ENCODE measurements at places on chromosomes 7 and 10.

DNA sequence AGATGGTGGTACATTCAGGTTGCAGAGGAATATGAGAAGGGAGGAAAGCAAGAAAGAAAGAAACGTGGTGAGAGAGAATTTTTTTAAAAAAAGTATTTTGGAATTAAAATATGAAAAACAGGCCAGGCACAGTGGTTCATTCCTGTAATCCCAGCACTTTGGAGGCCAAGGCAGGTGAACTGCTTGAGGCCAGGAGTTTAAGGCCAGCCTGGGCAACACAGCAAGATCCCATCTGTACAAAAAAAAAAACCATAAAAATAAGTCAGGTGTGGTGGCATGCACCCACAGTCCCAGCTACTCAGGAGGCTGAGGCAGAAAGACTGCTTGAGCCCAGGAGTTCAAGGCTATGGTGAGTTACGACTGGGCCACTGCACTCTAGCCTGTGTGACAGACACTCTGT lies 112.1 kb downstream of the PARD3 start:
- no peak for DNase-seq

DNA sequence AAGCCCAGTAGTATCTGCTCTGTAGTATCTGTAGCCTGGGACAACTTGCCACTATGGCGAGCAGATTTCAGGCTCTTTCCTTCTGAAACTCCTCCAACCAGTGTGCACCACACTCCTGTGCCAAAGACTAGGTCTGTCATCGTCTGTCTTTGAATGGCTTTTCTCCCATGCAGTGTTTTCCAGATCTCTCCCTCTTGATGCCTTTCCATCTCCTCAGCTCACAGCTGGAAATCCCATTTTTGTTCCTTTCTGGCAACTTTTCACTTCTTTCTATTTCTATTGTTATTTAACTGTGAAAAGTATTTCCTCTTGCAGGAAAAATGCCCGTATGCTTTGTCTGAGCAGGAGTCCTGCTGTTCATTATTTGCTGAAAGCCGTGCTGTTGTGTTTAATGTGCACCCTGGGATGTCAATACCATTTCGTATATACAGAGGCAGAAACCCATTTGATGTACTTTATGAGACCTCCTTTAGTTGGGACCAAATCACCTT lies 373.7 kb downstream of the PHTF2 start:
- no peak for DNase-seq

DNA sequence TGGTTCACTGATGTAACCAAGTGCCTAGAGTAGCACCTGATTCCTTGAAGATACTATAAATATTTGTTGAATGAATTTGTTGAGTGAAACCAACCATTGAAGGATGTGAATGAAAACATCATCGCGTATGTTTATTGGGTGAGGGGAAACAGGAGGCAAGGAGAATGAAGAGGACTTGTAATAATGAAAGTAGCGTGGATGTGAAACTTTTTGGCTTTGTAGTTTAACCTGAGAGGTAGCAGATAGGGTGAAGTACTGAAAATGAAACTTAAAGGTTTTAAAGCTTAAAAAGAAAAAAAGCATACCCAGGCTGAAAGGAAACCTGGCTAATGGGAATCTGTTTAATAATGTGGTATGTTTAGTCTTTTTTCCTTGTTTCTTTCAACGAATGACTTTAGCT lies 5.2 kb downstream of the CCNY start:
- DNase-seq: no peak

GRCh38 chr10:110857265-110858171 lies 14.2 kb upstream of the PDCD4 start:
- DNase-seq: no peak

DNA sequence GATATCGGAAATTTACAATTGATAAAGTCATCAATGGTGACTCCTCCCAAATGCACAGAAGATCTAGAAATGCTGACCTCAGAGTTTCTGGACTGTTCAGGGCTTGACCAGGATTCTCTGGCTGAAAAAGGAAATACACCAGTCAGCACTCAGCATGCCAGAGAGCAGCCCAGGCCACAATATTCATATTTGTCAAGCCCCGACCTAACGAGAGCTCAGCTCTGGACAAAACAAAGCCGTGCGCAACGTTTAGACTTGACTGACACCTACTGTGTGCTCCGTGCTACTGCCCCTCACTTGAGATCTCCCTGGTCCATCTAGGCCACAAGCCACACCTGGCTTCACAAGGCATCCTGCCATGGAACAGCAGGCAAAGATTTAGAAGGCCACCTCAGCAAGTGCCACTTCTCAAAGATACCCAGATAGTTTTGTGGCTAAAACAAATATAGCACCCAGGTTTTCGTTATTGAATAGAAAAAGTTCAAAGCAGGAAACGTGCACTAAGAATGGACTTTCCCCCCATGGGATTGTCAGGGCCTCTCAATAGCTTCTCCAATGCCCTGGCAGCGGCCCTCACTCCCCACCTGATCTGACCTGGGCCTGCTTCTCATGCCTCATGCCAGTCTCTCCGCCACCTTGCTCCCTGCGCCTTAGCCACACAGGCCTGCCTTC lies 218.3 kb downstream of the FAM107B start:
- no peak for DNase-seq
